ENCODE measurements at places on chromosomes 1 and 21.
A peak's percentile ranks its signal among the peaks of the same experiment; 100 is the strongest.

GRCh38 chr1:34236089-34236488 lies 59.4 kb downstream of the C1orf94 start:
- no peak for DNase-seq

DNA sequence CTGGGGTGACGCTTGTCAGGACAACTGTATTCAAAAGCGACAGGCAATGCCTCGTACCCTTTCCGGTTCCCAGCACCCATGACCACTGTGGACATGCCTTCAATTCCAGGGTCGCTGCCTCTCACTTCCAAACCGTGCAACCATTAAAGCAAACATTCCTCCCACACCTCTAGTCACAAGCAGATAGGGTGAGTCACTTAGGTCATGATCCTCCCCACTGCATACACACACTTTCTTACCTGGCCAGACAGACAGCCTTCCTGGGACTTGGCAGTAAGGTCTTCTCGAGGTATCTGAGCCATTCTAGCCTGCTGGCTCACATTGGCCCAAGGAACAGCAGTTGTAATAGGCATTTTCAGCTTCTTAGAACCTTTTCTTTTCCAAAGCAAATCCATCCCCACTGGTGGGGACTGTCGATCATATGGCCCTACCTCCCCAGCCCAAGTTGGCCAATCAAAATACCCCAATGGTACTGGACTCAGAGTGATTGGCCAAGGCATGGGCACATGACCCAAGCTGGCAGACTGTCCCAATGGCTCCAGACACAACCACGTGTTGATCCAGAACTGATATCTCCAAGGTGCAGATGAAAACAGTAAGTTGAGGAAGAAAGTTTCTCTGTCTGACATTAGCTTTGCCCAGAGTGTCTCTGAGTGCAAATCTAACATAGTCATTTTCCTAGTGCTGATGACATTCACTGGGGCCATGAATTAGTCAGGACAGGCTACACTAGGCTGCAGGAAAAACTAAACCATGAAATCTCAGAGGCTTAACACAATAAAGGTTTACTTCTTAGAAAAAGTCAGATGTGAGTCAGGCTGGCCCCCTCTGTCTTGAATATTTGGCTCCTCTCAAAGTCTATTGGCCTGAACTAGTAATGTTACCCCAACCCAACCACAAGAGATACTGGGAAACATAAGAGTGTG lies 113.8 kb downstream of the RRAGC start:
- DNase-seq: no peak

DNA sequence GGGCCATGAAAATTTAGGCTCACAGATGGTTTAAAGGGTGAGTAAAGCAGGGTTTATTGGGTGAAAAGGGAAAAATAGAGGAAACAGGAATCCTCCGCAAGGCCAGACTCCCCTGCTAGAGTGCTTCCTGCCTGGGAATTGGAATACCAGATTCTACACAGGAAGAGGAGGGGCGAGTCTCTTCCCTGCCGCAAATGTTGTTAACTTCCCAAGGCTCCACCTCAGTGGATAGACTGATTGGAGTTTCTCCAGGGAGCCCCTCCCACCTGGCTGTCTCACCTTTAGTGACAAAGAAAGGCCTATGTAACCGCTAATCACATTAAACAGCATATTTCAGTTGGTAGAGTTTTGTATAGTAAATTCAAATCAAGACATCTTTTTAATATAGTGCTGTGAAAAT lies 1450.1 kb downstream of the KCNT2 start:
- no peak for DNase-seq

DNA sequence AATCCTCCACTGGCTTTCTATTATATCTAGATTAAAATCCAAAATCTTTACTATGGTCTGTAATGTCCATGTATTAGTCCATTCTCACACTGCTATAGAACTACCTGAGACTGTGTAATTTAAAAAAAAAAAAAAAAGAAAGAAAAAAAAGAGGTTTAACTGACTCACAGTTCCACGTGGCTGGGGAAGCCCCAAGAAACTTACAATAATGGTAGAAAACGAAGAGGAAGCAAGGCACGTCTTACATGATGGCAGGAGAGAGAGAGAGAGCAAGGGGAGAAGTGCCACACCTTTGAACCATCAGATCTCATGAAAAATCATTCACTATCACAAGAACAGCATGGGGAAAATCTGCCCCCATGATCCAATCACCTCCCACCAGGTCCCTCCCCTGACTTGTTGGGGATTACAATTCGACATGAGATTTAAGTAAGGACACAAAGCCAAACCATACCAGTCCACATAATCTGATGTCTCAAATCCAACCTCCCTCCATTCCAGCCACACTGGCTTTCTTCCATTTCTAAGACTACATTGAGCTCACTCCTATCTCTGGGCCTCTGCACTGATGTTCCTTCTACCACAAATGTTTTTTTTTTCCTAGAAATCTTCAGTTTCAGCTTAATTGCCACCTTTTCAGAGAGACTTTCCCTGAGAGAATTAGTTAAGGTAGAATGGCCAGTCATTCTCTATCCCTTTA lies 92.4 kb downstream of the EIF4G3 start:
- DNase-seq: no peak

DNA sequence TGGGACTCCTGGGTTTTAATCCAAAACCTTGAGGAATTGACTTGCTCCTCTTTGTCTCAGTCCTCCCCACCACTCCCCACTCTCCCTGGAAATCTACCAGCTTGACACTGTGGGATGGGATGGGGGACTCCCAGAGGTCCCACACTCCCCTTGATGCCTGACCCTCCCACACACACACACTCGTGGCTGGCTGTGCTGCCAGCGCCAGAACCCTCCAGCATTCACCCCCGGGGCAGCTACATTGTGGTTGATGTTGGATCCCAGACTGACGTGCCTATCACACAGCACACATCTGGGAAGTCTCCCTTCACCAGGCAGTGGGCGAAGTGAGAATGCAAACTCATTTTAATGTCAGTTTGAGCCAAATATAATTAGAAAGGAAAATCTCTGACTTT lies 10.0 kb downstream of the KIRREL1 start:
- no peak for DNase-seq

DNA sequence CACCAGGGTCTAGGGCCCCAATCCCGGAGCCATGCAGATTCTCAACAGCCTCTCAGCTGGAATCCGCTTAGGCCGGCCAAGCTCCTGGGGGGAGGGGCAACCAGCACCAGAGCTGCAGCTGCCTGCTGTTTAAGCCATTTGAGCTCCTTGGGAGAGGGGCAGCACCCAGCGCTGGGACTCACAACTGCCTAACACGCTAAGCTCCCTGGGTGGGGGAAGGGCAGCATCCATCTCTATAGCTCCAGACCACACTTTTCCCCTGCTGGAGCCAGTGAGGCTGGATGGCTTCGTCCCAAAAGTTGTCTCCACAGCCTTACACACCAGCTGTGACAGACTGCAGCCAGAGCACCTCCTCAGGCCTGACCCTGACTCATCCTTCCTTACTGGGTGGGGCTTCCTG lies 6.9 kb upstream of the PTGFR start:
- peak; percentile 26 for DNase-seq

- DNase-seq: no peak
Observed at GRCh38 chr1:28249013-28249865, 10.1 kb upstream of the SESN2 start.

DNA sequence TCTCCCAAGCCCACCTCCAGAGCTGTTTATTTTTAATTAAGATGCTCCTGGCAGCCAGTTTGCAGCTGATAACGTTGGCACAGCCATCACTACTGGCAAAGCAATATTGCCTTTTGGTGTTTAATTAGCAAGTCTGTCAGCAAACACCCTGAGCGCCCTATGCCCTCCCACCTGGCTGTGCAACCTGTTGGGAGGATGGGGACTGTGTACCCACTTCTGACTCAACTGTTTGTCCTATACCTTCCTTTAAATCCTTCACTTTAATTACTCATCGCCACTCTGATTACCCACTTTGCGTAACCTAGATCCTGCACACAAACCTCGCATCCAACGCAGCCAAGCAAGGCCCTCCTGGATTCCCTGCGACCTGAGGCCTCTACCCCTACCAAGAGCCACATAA lies 67.1 kb downstream of the BCAR3 start:
- DNase-seq: no peak

DNA sequence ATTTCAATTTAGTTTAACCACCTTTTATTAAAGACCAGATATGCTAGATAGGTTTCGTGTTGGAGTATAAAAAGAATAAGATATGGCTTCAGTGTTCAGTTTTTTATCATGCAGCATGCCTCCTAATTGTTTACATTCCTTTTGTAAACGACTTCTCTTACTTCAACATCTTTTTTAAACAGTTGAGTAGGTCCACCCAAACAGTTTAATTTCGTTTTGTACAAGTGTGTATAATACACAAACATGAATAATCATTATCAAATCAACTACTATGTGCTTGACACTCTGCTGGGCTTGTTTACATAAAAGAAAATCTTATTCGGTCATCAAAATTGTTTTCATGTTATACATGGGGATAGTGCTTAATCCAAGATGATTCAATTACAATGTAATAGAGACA lies 906.3 kb upstream of the ADGRL4 start:
- no peak for DNase-seq

GRCh38 chr1:238789916-238790667 lies 596.3 kb upstream of the CHRM3 start:
- no peak for DNase-seq

DNA sequence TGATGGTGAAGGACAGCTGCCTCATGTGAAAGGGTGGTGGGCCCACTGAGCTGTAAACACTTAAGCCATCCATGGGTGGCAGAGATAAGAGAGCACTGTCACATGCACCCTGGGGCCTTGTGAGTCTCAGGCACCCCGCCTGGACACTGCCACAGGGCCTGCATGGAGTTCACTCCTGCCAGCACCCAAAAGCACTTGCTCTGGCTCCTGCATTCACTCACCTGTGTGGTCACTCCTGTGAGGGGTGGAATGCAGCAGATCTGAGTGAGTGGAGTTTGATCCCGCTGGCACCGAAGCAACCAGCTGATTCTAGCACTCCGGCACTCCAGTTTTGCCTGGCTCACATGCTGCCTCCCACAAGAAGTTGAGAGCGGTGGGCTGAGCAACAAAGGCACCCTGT lies 1142.1 kb upstream of the PRMT6 start:
- DNase-seq: no peak

DNA sequence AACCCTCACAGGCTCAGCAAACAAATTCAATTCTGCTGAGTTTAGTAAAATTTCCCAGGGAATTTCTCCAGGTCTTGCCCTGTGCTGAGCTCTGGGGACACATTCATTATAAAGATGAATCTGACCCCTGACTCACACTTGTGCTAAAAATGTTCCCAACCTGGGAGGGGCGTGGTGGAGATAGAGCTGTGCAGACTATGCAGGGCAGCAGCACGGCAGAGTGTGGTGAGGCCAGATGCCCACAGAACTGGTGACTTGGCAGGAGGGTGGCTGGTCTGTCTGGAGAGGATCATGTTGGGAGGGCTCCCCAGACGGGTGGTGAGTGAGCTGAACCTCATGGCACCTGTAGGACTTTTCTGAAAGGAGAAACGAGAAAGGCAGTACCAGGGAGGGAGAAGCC lies 31.6 kb downstream of the FAAH start:
- no peak for DNase-seq

DNA sequence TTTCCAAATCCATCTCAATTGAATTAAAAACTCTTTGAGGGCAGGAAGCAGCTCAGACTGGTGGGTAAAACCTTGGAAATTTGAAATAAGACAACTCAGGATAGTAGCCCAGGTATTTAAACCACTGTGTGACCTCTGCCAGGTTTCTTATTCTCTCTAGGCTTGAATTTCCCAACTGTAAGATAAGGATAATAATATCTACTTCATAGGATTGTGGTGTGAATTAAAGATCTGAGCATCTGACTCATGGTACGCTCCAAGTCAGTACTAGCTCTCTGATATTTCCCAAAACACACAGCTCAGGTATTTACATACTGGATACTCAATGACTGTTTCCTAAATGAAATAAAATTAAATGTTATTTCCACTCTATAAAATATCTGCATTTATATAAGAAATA lies 337.2 kb downstream of the LTN1 start:
- DNase-seq: no peak

DNA sequence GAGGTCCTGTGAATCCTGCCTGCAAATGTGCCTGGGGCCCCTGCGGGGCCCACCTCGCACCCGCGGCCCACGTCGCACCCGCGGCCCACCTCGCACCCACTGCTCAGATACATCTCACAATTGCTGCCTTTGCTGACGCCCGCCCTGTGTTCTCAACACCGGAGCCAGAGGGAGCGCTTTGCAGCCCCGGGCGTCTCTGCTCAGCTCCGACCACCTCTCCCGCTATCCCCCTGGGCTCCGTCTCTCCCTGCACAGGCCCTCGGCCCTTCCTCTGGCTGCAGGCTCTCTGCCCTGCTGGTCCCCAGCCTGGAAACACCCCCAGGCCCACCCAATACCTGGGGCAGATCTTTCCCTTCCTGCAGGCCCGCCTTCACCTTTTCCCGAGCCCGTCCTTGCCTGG lies 44.8 kb downstream of the TP73 start:
- no peak for DNase-seq

DNA sequence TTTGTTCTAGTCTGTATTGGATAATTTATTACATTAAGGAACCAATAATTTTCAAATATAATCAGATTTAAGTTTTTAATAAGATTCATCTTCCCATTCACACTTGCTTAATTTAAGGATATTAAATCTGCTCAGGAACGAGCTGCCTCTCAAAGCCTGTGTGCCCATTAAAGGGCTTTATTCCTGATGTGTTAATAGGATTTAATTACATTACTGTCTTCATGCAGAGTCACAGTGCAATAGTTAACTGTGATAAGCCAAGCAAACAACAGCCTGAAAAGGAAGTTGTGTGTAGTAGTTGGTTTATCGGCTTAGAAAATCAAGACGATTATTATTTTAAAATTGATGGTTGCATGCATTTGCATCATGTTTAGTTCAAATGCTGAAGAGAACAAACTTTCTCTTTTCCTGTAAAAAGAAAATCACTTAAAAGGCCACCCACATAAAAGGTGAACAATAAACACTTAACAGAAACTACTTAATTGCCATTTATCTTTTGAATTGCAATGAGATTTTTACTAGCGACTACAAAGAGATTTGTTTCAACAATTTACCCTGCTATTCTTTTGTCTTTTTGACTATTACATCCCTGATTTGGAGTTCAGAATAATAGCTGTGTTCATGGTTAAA lies 174.6 kb downstream of the RWDD3 start:
- DNase-seq: no peak

DNA sequence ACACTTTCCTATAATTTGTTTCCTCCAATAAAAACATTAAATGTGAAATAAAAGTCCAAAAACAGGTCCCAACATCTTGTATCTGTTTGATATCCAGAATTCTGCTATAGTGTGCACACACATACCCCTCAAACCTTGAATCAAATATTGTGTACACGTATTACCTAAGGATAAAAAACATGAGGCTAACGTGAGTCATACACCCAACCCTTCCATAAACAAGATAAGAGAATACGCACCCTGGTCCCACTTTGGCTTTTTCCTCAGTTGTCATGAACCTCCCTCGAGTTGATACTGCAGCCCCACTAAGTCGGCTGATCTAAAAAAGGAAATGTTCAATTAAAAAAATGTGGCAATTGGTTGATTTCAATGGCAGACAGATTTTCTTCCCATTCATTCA lies 5.2 kb downstream of the KHDC4 start:
- no peak for DNase-seq

GRCh38 chr21:39849014-39849655 lies 18.1 kb upstream of the PCP4 start:
- no peak for DNase-seq

GRCh38 chr1:14824314-14824915 lies 225.9 kb downstream of the KAZN start:
- DNase-seq: no peak

Measured in H54 (cell line).